ENCODE measurements at places on chromosomes 11 and 22.

DNA sequence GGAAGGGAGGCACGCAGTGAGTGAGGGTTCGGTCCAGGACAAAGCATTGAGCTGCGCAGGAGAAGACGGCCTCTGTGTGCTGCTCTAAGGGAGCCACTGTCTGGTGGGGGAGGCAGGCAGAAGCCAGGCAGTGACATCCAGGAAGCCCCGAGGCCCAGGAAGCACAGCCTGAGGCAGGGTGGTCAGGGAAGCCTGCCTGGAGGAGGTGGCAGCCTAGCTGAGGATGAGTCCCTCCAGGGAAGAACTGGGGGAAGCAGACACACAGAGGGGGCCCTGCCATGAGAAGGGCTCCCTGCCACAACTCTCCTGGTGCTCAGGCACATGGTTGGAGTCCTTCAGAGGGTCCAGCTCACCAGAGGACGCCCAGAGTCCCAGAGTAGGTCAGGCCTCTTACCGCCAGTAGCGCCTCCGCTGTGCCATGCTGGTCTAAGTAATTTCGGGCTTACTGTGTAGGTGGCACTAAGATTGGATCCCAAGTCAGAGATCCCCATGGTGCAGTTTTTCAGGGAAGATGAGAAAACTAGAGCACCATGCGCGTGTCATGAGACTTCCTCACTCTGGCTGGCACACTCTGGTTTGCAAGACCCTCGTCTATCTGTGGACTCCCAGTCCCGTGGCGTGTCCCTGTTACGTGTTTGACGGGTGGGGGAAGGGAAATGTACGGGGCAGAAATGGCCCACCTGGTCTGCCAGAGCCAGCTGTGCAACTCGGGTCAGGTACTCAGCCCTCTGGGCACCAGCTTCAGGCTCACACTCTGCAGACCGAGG lies 887.2 kb downstream of the BRD1 start:
- no peak for DNase-seq

- DNase-seq, result no peak
Measured at GRCh38 chr11:47487421-47487820, 38.5 kb upstream of the RAPSN start.

GRCh38 chr11:18566406-18566805 lies 22.1 kb downstream of the UEVLD start:
- no peak for DNase-seq

- no peak for DNase-seq
Measured at GRCh38 chr22:46071451-46072109, 78.7 kb upstream of the PPARA start.

DNA sequence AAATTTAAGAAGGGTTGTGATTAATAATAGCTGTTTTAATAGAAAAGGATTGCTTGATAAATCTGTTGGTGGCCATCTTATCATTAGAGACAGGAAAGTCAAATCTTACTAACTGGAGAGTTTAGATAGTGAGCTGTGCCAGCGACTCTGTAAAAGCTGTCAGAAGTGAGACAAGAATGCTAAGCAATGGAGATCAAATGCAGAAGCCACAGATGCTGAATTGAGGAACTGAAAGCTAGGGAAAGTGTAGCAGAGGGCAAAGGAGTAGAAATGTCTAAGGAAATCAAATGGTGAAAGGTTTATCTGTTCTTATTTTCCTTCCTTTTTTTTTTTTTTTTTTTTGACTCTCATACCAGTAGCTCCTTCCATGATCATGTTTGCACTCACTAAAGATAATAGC lies 13.7 kb downstream of the MS4A13 start:
- DNase-seq, result no peak

DNA sequence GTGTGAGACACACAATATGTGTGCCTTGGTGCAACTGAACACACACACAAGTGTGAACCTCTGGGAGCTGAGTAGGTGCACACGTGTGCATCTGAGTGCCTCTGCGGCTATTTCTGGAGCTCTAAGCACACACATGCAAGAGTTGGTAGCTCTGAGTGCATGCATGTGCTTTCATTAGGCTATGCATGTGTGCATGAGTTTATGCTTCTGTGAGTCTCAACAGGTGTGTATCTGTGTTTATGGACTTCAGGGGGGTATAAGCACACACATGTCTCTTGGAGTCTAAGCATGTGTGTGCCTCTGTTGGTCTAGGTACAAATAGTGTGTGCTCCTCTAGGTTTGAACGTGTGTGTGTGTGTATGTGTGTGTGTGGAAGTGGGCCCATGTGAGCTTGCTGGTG lies 25.8 kb downstream of the SLC22A12 start:
- DNase-seq, result no peak

- no peak for DNase-seq
Measured at GRCh38 chr11:837990-838307, 4.4 kb downstream of the POLR2L start.

GRCh38 chr11:129959687-129960086 lies 42.9 kb downstream of the PRDM10 start:
- DNase-seq, result no peak

DNA sequence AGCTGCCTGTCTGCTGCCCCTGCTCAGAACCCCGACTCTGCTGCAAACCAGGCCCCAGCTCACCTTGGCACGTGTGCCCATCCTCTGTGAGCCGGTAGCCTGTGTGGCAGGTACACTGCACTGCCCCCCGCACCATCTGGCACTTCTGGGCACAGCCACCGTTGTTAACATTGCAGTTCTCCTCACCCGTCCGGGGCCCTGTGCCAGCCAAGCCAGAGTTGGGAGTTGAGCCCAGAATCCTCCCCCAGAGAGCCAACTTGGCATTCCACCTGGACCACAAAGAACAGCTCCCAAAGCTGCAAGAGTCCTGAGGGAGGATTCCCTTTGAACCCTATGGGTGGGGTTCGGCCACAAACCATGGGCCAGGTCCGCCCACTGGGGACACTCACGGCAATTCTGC lies 22.5 kb downstream of the LRP4 start:
- DNase-seq, result no peak

GRCh38 chr11:125148743-125149142 lies 15.8 kb upstream of the PKNOX2 start:
- no peak for DNase-seq

GRCh38 chr11:72684236-72684912 lies 10.2 kb upstream of the PDE2A start:
- peak; percentile 84 for DNase-seq

DNA sequence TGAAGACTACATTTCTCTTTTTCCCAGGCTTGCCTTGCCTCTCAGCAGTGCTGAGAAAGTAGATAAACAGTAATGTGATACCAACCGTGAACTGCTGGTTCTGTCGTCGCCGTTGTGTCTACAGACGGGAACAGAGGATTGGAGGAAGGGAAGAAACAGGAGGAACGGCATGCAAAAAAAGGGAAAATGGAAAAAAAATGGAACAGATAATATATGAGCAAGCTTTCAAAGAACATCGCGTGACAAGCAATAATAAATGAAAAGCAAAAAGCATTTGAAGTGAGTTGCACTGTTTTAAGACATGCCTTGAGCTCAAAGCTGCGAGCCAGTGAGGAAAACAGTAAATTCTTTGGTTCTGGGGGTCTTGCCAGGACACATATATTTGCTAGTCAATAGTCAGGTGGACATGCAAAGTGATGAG lies 305.9 kb downstream of the CADM1 start:
- DNase-seq, result no peak

DNA sequence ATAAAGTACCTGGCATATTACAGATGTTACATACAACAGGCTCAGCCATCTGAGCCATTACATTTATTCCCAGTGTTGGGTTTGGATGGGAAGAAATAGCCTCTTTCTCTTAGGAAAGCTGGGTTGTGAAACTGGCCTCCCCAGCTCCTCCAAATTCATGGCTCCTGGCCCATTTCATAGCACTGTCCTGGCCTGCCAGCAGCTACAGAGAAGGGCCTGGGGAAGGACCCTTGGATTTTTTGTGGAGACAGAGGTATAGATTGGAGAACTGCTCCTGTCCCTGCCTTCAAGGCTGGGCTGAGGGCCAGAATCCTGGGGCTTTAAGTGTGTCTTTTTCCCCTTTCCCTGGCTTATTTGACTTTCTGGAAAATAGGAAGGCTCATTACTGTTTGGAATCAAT lies 18.0 kb downstream of the PKNOX2 start:
- no peak for DNase-seq

GRCh38 chr11:105344938-105345337 lies 205.4 kb upstream of the CARD18 start:
- no peak for DNase-seq

- DNase-seq, result no peak
Measured at GRCh38 chr11:123755813-123756212, 1.5 kb upstream of the OR6X1 start.

- no peak for DNase-seq
Measured at GRCh38 chr11:76206327-76207081, at the start of gene WNT11. TSS of gene WNT11 (minus strand) at chr11:76206502. CDS start at chr11:76206407, 95 bp downstream.

DNA sequence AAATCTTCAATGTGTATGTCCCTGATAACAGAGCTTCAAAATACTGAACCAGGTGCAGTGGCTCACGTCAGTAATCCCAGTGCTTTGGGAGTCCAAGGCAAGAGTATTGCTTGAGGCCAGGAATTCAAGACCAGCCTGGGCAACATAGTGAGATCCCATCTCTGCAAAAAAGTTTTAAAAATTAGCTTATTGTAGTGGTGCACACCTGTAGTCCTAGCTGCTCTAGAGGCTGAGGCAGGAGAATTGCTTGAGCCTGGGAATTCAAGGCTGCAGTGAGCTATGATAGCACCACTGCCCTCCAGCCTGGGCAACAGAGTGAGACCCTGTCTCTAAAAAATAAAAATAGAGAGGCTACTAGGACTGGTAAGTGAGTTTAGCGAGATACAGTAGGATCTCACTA lies 84.0 kb downstream of the PACS1 start:
- DNase-seq, result no peak

DNA sequence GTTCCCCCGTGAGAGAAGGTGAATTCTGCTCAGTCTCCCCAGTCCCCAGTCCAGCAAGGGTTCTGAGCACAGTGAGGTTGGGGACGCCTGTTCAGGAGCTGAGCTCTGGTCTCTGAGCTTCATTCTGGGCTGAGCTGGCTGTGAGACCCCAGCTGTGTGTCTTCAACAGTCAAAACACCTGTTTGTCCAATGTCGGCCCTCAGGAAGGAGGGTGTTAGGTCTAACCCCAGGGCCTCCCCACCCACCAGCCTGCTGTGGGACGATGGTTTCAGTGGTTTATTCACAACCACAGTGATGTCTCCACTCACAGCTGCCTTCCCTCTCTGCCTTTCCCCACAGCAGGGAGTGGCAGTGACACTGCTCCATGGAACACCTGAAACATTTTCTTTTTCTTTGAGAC lies 1282.9 kb downstream of the TBC1D22A start:
- DNase-seq, result peak; percentile 66

All from GM12891 (cell line).